ENCODE measurements at places on chromosomes 7 and 10.

- no peak for DNase-seq
Observed at GRCh38 chr7:75623390-75624133, 115.2 kb downstream of the HIP1 start.

DNA sequence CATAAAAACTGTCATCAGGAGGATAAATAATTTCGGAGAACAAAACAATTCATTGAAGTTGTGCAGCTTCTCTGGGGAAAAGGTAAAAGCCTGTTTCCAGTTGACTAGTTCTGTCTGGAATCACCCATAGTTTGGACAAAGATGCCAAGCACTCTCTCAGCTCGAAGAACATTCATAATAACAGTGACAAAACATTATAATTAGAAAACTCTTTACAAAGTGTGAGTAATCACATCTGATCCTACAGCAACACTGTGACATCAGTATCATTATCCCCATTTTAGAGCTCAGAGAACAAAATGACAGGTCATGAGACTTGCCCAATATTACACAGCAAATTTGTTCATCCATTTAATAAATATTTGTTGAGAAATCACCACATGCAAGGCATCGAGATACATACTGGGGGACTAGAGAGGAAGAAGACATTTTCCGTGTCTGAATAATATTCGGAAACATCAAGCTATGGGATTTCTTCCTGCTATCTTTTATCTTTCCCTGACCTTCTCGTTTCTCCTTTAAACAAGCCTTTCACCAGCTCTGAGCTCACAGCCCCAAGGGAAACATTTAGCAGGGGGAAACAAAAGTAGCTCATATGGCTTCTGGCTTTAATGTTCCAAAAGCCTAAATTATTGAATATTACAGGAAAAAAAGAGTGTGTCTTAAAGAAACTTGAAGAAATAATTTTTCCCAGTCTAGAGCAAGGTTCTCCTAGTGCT lies 123.3 kb upstream of the GHITM start:
- DNase-seq, result no peak

DNA sequence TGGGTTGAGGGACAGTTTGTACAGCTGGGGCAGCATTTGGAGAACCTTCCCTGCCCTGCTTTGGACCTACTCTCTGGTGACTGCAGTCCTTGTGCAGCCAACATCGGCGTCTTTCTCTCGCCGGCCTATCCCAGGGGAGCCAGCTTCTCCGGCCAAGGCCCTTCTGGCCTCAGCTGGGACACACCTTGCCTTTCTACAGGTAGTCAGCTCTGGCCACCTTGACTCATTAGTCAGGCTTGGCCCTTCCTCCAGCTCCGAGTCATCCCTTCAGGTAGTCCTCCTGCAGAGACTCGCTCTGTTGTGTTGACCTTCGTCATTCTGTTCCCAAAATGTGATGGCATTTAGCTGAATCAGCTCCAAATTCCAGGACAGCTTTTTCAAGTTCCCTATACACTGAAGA lies 145.0 kb upstream of the CHST15 start:
- no peak for DNase-seq

DNA sequence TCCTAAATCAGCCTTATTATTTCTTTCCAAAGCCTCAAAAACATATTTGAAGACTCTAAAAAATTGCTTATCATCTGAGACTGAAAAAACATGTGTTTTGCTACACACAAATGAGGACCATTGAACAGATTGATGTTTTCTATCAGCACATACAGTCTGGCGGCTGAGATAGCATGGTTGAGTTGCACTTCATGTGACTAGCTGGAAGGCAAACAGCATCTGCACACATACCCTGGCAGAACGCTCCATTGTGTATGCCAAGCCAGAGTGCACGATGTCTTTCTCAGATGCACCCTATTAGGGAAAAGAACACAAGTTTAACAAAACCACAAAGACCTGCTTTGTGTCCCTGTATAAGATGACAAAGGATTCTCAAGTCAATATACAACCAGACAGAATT lies 33.0 kb downstream of the FAM25A start:
- DNase-seq, result no peak

GRCh38 chr7:93765475-93765874 lies 125.1 kb downstream of the TFPI2 start:
- no peak for DNase-seq

GRCh38 chr10:128469515-128469914 lies 343.3 kb upstream of the MKI67 start:
- no peak for DNase-seq

DNA sequence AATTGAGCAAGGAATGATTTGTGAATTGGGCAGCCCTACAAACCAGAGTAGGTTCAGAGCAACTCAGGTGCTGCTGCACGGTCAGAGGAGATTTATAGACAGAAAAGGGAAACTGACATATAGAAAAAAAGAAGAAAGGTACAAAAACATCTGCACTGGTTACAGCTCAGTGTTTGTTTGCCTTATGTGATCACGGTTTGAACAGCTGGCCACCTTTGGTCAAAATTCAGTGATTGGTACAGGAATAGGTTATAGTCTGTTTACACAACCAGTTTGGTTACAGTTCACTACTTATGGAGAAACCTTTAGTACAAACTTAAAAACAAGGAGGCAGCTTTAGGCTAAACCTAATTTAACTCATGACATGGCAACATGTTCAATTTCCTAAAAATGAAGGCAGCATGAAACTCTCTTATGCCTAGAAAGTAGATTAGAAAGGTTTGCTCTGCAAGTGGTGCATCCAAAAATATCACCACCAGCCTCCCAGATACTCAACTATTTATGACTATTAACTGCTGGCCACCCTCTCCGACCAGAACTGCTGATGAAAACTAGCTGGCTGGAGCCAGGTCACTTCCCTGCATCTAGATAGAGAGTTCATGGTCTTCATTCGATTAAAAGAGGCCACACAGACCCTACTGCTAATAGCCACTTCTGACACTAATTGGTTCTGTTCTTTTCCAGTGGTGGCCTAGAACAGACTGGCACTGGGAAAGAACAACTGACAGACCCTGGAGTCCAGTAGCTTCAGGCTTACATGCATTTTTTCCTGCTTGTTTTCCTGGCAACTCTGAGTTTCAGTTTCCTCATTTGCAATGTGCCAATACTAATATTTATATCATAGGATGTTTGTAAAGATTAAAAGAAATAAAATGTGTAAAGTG lies 548.0 kb downstream of the CCSER2 start:
- DNase-seq, result no peak

GRCh38 chr10:32960022-32960421 lies 2.0 kb upstream of the ITGB1 start:
- DNase-seq, result no peak

- no peak for DNase-seq
Observed at GRCh38 chr7:117323305-117323850, 520 bp upstream of the WNT2 start.

- DNase-seq, result no peak
Observed at GRCh38 chr10:100020886-100021253, 11.1 kb upstream of the DNMBP start.

DNA sequence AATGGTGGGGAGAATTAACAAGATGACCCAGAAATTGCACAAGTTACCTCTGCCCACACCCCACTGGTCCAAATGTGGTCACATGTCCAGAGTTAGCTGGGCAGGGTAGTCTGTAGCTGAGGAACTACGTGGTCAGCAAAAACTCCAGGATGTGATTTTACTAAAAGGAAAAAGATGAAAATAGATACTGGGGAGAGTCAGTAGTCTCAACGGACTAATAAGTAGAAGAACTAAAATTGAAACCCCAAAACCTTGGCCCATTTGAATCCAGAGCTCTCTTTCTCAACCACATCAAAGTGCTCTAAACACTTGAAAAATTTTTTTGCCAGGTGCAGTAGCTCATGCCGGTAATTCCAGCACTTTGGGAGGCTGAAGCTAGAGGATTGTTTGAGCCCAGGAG lies 146.3 kb downstream of the SKIDA1 start:
- no peak for DNase-seq

DNA sequence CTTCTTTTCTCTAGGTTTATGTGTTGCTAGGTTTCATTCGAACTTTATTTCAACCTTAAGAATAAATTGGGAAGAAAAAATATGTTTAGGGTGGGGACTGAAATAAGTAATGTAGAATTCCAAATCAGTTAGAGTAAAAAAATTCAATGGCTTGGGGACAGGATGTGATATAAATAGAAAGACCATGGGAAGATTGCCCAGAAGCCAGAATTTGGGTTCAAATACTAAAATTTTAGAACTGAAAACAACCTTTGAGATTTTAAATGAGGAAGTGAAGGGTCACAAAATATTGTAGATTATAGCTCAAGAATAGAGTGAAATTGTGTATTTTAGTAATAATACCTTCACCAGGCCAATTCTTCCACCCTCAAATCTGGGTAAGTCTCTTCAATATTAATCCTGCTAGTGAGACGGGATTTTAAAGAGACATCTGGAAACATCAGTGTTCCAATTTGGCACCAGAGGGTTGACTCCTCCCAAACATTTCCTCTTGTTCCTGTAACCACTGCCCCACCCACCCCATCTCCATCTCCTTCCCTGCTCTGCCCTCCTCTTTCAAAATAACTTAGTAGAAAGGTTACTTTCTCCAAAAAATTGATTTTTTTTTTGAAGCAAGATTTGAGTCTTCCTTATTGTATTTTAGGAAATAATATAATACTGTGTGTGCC lies 51.3 kb upstream of the FAM3C start:
- no peak for DNase-seq

DNA sequence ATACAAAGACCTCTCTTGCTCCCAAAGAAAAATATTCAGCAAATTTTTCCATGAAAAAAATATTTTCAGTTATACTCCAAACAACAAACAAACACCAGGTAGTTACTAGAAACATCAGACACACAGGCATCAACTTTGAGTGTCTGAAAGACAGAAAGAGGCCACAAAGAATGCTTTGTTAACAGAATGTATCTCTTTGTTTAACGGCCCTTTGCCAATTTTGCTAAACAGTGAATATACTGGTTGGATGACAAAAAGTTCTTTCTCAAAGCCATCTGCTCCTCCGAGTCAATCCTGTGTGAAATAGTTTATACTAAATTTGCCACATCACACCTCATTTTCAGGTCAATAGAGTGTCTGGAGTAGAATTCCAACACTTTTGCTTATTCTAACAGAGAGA lies 216.7 kb upstream of the PHF14 start:
- no peak for DNase-seq

DNA sequence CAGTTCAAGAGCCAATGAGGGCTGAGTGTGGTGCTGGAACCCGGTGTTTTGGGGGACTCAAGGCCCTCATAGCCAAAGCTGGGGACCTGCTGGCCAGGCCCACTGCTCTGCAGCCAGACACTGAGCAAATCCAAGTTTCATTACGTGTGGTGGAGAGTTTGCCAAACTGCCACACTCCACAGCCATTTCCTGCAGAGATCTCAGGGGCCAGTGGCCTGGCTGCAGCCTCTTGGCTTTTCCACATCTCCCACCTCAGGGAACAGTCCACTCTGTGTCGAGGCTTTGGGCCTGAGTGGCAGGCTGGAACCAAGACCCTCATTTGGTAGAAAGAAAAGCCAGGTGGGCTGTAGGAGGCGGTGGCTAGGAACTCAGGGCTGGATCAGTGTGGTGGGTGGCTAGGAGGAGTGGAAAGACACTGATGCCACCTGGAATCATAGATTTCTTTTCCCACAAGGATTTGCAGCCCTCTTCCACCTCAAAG lies 3.2 kb downstream of the HOXA11 start:
- no peak for DNase-seq

- DNase-seq, result no peak
Observed at GRCh38 chr10:113449006-113449695, 103.7 kb upstream of the HABP2 start.

DNA sequence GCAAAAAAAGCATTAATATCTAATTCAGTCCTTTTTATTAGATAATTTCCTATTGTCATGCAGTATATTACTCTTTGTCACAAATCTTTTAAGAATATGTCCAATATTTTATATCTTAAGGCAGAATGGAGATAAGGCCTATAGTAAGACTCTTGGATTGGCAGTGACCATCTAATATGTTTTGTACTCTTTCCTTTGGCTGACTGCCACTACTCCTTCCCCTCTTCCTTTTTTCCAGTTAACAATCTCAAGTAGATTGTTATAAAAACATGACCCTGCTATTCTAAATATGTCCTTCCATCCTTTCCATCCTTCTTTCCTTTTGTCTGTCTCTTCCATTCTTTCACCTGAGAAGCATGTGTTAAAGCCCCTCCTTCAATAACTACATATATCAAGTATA lies 92.8 kb upstream of the TMEM168 start:
- no peak for DNase-seq

DNA sequence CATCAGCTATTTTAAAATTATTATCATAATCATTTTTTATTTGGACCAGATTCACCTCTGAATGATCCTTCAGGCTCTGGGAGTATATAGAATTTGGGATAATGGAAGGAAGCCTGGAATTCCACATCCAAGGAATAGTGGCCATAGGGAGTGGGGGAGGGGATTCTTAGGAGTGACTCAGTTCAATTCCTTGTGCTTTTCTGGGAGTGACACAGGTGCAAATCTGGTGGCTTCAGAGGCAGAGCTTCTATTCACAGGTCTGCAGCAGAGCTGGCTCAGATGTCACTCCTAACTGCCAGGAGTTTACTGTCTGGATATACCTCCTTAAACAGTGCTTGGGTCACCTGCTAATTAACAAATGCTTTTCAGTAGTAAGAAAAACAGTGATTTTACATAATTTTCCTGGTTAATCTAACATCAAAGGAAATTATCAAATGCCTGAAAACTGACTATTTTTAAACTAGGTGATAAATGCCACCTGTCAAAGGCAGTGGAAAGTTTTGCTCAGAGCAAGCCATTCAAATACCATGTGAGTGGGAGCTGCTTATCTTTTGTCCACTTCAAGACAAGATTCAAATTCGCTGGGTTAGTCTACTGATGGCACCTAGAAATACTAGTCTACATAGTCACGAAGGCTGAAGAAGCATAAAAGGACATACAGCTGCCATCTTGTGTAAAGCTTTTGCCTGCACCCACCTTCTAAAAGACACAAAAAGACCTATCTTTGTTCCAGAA lies 106.7 kb upstream of the LAMB4 start:
- DNase-seq, result no peak

DNA sequence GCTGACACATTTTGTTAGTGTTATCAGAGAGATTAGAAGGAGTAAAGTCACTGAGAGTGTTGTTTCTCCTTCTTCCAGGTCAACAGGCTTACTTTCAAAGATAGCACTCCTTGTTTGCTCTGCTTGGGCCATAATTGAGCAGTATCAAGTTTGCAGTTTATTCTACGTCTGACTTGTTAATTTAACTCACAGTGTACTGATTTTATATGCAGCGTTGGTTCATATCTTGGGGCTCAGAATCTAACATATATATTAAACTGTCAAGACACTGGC lies 430.2 kb downstream of the EXOC4 start:
- DNase-seq, result no peak

DNA sequence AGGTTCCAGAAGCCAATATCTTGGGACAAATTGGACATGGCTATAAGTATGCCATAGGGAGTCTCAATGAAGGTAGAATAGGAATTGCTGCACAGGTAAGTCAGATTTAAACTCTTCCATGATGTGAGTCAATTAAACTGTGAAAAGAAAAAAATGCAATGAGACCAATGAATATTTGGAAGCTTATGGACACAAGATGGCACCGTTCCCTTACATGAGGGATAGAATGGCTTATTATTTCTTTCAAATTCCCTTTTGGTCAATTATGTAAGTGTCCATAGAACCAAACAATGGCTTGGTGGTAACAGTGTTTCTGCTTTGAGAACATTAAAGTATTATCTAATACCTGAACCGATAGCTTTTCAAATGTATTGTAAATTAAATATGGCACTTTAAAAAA lies 35.6 kb downstream of the ACADSB start:
- no peak for DNase-seq
